NCI-H510A treated with DMSO at 0.1 percent for 48 hours (cell line): ENCODE measurements at places on chromosomes 16 and 17.
A peak's percentile ranks its signal among the peaks of the same experiment; 100 is the strongest.

DNA sequence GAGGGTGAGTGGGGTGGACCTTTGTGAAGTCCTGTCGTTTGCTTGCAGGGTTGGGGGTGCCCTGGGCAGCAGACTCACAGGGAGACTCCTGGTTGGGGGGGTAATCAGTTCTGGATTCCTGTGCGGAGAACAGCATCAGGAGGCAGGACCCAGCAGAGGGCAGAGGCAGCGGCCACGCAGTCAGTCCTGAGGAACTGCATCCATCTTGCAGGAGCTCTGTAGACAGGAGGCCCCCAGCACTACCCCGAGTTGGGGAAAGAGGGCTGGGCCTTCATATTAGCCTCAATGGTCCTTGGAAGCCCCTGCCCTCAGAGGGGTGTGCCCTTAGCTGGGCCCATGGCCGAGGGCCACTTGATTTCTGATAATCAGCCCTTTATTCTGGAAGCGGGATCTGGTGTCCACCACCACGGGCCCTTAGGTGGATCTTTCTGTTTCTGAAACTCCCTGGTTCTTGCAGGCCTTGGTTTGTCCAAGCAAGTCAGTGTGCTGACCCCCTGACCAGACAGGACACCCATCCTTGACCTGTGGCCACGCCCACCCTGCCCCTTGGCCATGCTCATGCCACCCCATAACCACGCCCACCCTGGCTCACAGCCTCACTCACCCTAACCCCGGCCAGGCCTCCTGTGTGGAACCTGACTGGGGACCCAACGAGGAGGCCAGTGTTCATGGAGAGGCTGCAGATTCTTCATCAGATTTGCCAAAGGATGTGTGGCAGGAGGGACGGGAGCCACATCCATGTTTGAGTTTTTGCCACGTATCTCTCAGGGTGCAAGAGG is 73.5 kb upstream of the CBX4 start:
- DNase-seq: no peak

DNA sequence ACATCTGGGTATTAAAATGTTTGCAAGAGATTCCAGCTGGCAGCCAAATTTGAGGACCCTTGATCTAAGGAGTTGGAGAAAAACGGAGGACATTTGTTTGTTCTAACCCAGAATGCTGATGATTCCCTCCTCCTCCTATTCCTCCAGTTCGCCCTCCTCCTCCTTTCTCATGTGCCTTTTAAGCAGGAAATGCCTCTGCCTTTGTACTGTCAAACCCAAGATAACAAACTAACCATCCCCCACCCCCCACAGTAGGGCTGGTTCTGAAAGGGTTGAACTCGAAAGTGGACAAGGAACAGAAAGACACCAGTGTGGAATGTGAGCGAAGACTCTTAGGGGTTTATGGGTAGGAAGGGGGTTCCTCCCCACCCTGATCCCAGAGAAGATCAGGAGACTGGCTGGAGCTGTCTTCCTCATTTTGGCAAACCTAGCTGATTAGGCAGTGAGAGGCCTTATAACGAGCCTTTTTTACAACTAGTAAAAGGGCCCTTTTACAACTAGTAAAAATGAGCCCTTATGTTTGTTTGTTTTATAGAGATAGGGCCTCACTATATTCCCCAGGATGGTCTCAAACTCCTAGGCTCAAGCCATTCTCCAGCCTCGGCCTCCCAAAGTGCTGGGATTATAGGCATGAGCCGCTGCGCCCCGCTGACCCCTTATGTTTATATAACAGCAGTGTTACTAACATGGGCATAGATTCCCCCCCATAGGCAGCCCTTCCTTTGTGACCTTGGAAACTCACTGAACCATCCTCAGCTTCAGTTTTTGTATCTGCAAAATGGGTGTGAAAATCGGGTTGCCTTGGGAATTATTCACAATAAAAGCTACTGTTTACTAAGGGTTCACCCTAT is 975 bp downstream of the CHD9 start:
- peak; percentile 41 for DNase-seq

- DNase-seq: no peak
Measured at GRCh38 chr17:7478276-7479212, 887 bp downstream of the ZBTB4 start.

GRCh38 chr17:3989041-3989886 is 25.0 kb upstream of the ATP2A3 start:
- no peak for DNase-seq

DNA sequence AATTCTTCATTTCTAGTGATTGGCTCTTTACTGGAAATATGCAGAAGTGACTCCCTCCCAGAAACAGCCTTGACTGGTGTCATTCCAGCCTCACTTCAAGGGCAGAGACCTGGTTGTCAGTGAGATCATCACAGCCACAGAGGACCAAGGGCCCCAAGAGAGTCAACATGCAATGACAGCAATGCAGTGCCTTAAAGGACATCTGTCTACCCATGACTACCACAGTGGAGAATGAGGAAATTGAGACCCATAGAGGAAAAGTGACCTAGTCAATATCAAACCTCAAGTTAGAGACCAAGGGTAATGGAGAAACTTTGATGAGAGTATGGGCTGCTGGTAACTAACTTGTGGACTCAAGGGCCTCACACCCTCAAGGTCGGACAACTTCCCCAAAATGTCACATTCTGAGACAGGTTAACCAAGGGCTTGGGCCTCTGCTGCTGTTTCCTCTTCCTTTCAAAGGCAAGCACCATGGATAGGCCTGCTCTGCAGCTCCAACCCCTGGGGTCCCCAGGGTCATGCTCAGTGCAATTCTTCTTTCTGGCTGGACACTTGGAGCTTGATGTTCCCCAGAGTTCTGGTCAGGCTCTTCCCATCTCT is 11.3 kb downstream of the NOG start:
- no peak for DNase-seq

GRCh38 chr17:40087903-40088718 is 12.3 kb downstream of the NR1D1 start:
- DNase-seq: no peak

DNA sequence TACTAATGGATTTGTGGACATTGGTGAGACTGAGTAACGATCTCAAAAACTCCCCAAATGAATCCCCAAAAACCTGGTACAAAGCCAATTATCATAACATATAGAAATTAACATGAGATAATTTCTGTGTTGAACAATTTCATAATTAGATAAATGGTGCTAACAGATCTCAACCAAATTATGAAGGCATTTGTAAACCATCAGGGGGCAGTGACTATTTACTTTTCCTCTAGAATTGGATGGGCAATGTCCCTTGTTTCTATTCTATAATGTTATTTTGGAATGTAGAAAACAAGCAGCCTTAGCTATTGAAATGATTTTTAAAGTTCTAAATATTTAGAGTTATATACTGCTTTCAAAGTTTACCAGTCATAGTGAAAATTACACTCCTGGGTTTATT is 57.8 kb downstream of the MYH10 start:
- DNase-seq: no peak

DNA sequence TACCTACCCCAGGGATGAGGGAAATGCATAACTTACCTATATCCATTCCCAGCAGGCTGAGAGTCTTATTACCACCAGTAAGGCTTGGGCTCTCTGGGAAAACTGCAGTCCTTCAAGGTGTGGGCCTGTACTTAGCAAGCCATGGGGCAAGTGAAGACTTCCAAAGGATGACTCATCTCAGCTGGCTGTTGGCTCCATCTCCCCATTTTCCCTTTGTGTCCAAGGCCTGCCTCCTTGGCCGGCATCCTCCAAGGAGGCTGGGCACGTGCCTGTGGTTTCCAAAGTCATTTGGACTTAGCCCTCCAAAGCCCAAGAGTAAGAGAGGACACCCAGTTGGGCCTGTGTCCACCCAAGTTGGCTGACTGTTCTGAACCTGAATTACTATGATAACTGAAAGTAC is 89.8 kb downstream of the TMEM100 start:
- no peak for DNase-seq

DNA sequence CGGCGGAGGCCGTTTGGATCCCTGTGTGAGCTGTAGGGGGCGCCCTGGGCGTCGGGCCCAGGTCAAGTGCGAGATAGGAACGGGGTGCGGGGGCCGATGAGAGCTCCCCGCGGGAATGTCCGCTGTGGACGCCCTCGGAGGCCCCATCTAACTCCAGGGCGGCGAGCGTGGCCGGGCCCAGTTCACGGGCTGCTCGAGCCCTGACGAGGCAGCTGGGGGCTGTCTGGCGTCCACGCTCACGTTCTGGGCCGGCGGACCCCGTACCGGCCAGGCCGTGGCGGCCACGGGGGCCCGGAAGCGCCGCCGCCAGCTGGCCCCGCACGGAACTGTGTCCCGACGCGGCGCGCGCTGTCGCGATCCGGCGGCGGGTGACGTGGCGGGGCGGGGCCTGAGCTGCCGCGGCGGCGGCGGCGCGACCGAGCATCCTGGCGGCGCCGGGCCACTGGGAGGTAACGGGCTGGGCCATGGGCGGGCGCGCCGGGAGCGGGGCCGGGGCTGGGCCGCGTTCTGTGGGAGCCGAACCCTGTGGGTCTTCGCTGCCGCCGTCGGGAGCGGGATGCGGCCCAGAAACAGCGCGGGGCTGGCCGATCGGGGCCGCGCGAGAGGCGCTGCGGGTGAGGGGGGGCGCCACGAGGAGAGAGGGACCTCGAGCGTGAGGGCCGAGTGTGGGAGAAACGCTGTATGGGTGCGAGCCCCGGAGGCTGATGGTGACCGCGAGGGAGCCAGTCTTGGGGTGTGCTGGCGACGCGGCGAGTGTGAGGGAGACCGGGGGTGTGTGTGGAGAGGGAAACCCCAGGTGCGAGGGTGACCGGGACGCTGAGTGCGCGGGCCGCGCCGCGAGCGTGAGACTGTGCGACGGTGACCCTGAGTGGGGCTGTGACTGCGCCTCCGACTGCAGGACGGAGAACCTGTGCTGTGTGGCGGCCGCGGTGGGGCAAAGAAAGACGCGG is at the start of gene SLC7A6:
TSS of gene SLC7A6 (plus strand) at position 399 of the 950 bp plus-strand sequence. CDS start 10,201 bp downstream, outside the sequence.
- peak; percentile 32 for DNase-seq

DNA sequence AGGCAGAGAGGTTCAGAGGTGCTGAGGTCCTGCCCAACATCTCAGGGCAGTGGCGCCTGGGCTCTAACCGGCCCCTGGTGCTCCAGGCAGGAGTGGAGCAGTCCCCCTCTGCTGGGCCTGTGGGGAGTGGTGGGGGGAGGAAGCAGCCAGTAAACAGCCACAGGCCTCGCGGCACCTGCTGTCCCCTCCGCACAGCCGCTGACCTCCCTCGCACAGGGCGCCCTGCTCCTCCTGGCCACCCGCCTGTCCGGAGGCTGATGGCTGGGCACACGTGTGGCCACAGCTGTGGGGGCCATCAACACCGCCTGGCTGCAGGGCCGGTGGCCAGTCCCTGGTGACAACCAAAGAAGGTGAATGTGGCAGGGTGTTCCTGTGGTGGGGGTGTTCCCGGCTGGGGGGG is 36.8 kb upstream of the PABPN1L start:
- DNase-seq: no peak

GRCh38 chr17:73224663-73225305 is 31.9 kb downstream of the COG1 start:
- DNase-seq: no peak

DNA sequence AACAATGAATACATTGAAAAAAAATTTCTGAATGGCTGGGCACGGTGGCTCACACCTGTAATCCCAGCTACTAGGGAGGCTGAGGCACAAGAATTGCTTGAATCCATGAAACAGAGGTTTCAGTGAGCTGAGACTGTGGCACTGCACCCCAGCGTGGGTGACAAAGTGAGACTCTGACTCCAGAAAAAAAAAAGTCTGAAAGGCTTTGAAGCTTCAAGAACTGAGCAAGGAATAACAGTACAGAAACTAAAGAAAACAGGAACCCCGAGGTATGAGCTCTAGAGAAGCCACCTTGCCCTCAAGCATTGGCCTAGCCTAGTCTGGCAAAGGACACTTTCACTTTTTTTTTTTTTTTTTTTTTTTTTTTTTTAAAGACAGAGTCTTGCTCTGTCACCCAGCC is 45.0 kb downstream of the TEX2 start:
- no peak for DNase-seq

DNA sequence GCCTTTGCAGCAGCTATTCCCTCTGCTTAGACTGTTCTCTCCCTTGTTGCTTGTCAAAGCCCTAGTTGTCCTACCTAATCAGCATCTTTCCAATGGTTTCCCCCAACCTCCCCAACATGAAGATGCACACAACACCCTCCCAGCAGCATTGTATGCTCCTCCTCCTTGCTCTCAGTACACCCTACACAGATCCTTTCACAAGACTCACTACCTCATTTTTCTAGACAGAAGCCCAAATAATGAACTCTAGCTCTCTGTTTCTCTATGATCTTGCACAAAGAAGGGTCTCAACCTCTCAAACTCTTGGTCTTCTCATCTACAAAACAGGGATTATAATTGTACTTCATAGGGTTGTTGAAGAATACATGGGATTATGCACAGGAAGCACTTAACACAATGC is 19.4 kb downstream of the PSME3IP1 start:
- no peak for DNase-seq

DNA sequence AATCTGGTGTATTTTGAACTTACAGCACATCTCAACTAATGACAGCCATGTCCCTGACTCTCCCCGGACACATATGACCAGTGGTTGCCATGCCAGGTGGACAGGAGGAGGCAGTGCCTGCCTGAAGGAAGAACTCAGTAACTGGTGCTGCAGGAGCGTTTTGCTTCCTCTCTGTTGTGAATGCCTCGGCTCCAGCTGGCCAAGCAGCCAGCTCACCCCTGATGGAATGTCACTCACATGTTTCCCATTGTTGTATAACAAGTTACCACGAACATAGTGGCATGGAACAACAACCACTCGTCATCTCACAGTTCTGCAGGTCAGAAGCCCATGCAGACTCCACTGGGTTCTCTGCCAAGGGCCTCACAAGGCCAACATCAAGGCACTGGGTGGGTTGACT is 20.1 kb upstream of the IRF8 start:
- DNase-seq: no peak

DNA sequence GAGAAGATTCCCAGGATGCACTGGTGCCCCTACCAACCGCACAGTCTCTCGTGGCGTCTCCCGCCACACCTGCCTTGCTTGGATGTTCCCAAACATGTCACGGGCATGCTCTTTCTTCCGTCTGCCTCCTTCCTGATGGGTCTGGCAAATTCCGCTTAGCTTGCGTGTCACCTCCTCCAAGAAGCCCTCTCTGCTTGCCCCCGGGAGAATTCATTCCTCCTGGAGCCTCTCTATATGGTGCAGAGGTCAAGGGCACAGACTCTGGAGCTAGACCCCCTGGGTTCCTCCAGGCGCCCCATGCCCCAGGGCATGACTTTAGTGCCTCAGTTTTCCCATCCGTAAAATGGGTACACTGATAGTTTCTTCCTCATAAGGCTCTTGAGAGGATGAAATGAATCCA is 21.1 kb downstream of the LITAF start:
- DNase-seq: no peak

DNA sequence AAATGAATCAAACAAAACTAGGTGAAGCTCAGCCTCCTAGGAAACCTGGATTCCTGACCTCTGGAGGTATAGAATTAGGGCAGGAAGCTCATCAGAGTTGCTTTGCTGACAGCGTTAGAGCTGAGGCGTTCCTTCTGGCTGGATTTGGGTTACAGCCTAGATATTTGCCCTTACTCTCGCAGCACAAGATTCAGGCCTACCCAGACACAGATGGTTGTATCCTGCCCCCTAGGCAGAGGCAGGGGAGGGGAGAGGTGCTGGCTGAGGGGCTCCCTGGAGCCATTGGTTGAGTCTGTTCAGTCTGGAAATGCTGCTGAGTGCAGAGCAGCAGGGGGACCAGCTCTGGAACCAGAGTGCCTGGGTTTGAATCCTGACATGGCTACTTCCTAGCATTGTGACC is 78.4 kb downstream of the MPRIP start:
- DNase-seq: no peak
